ENCODE measurements at places on chromosomes 1 and 21. TPM values are rescaled to one million over a fixed set of nuclear protein-coding genes. Genes with fewer than 3 reads are reported as not detected.

GRCh38 chr1:64524614-64525013 is 54.7 kb downstream of the CACHD1 start:
- H3K27me3 ChIP-seq: no peaks in the 10 kb centered on the region
- no peaks in the 10 kb centered on the region for H3K36me3 ChIP-seq
- DNase-seq: no peak
- H3K27ac ChIP-seq: no peak overlapping the region

- peak overlapping the region; percentile 81 for H3K4me3 ChIP-seq
- H3K27me3 ChIP-seq: no peaks in the 10 kb centered on the region
- DNase-seq: peak; percentile 38
- H3K36me3 ChIP-seq: peaks cover 23% of the 10 kb centered on the region
- peak overlapping the region; percentile 94 for H3K27ac ChIP-seq
Observed at GRCh38 chr1:247322442-247322841, 9.2 kb downstream of the ZNF496 start.

GRCh38 chr1:68010090-68010489 is 40.3 kb downstream of the DIRAS3 start:
- no peak overlapping the region for H3K4me3 ChIP-seq
- no peaks in the 10 kb centered on the region for H3K36me3 ChIP-seq
- no peaks in the 10 kb centered on the region for H3K27me3 ChIP-seq
- no peak overlapping the region for H3K27ac ChIP-seq

DNA sequence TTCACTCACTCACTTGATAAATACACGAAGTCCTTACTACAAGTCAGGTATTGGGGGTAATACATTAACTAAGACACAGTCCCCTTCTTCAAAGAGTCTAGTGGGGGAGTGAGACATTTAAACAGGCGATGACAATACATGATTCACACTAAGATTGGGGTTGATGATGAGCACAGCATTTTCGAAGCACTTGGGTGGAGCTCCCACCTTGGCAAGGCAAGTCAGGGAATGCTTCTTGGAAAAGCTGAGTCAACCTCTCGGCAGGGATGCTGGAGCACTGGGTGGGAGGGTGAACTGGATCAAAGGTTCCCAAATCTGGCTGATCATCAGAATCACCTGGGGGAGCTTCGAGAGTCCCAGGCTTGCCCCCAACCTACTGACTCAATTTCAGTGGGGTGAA is 57.9 kb upstream of the ENAH start:
- H3K4me3 ChIP-seq: no peak overlapping the region
- DNase-seq: no peak
- no peaks in the 10 kb centered on the region for H3K4me1 ChIP-seq
- H3K27me3 ChIP-seq: no peaks in the 10 kb centered on the region
- H3K27ac ChIP-seq: no peak overlapping the region

DNA sequence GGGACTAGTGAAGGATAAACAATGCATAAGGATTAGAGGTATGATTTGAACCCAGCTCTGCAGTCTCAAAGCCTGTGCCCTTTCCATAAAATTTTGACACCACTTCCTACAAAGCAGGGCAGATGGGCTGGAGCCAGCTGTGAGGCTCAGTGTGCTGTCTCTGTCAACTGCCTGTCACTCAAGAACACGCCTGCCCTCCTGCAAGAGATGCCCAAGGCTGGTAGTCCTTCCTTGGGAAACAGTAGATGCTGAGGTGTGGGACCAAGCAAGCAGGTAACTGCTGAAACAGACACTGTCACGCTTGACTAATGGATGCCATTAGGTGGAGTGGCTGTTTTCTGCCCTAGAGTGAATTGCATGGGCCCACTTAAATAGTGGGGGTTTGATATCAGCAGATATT is 402.0 kb downstream of the PTPRU start:
- no peaks in the 10 kb centered on the region for H3K4me1 ChIP-seq
- H3K27me3 ChIP-seq: no peaks in the 10 kb centered on the region

GRCh38 chr1:59936358-59936821 is 9.8 kb upstream of the CYP2J2 start:
- no peak overlapping the region for H3K4me3 ChIP-seq
- DNase-seq: no peak
- no peak overlapping the region for H3K27ac ChIP-seq
- H3K4me1 ChIP-seq: no peaks in the 10 kb centered on the region
- H3K36me3 ChIP-seq: no peaks in the 10 kb centered on the region

- no peak overlapping the region for H3K4me3 ChIP-seq
- H3K36me3 ChIP-seq: no peaks in the 10 kb centered on the region
- H3K4me1 ChIP-seq: peaks cover 30% of the 10 kb centered on the region
- H3K27ac ChIP-seq: no peak overlapping the region
Observed at GRCh38 chr1:16218674-16219071, 6.2 kb upstream of the ARHGEF19 start.

Gene ACTL8
- total RNA-seq: not detected

Gene SPATA21
- not detected for total RNA-seq

Gene USH2A
- not detected for total RNA-seq

Gene CNIH3
- total RNA-seq: 1.4 TPM

Gene SLC35F3
- total RNA-seq: 2.4 TPM

All from activated T-cell treated with anti-CD3 and anti-CD28 coated beads, Interleukin-2, amount 50 U/mL, for 72 hours (primary cell).